ENCODE measurements at places on chromosomes 13 and 19.

DNA sequence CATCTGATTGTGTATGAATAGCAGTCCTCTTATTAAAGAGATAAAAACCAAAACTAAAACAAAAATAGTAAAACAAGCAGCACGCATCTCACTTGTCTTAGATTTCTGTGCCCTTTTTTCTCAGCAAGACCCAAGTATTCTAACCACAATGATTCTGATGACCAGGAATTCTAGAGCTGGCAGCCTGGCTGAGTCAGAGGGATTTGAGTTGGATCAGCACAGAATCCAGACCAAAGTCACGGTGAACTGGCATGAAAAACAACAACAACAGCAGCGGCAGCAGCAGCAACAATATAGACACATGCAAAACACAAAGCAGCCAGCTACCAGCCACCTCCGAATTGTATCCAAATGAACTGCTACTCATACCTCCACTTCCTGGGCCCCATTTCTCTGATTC, 360.5 kb downstream of the KCNRG start:
- no peak for DNase-seq

GRCh38 chr13:100872761-100873160, 198.2 kb upstream of the TMTC4 start:
- DNase-seq = no peak

DNA sequence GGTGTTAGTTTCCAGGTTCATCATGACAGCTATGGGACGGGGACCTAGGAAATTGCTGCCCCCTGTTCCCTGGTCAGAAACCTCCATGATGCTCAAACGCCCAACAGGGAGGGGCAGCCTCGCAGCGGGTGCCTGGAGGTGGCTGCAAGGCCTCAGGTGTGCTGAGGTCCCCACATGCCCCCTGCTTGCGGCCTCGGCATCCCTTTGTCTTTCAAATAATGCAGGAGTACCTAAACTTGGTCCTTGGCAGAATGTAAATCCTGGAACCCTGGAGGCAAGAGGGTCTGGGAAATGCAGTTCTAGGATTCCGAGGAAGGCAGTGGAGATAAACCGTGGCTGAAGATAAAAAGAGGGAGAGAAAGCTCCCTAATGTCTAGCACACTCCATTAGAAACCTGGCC, 52.4 kb downstream of the SKA3 start:
- no peak for DNase-seq

- no peak for DNase-seq
Observed at GRCh38 chr13:111966933-111967332, 100.0 kb upstream of the SOX1 start.

DNA sequence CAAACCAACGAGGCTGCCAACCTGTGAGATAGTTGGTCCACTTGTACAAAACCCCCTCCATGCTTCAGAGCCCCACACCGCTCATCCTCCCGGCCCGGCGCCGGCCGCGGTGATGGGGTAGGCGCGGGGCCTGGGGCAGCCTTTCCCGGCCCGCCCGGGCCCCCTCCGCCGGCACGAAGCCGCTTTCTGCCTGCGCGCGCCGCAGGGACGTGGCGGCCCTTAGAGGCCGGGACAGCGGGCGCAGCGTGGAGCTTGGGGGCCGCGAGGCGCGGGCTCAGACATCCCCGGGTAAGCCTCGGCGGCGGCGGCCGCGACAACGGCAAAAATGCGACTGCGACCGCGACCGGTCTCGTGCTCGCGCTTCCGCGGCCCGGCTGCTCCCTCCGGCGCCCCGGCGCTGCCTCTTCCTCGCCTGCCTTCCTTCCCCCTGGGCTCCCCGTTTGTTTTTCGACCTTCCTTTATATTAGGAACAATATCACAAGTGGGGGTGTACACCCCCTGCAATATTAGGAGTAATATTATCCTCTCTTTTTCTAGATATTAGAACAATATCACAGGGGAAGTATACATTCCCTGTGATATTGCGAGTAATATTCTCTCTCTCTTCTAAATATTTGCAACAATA, 53.9 kb upstream of the CEACAM21 start:
- no peak for DNase-seq
